ENCODE measurements at places on chromosomes 13 and 19.

GRCh38 chr13:32932376-32932775, 83.8 kb upstream of the KL start:
- no peak for DNase-seq

GRCh38 chr13:77698201-77699058, 943 bp downstream of the SLAIN1 start:
- peak; percentile 13 for DNase-seq

- no peak for DNase-seq
Observed at GRCh38 chr19:34504809-34505291, 23.3 kb downstream of the WTIP start.

GRCh38 chr13:39835253-39835652, 179.8 kb downstream of the COG6 start:
- DNase-seq: peak; percentile 3

- no peak for DNase-seq
Observed at GRCh38 chr13:30997697-30998096, 65.2 kb downstream of the TEX26 start.

DNA sequence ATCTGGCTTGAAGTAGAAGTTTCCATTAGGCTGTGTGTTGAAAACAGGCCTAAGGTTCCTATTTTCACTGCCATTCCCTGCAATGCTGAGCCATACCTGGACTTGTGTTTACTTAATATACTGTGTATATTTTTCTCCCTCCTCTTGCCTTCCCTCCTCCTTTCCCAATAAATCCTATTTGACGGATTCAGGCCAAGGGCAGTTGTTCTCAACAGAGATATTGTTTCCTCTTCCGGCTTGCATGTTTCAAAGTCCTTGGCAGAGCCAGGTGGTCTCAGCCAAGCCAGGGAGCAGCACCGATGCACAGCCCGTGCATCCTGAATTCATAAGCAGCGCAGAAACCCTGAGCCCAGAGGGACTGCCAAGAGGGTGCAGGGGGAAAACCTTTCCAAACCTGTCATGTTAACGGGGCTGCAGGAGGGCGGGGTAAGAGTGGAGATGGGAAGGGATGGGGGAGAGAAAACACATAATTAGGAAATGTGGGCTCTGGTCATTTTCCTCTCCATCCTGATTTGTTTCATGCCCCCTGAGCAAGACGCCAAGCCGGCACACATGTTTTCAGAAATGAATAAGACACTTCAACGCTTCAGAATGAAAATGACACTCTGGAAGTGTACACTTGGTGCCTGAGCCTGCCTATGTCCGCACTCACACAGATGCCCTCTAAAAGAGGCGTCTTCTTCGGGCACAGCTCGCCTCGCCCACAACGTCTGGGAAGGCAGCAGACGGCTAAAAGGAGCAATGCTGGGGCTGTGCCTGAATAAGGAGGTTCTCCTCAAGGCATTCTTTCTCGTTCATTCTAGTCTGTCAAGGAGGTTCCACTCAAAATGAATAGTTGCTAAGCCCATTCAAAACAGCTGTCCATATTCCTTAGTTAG, 149.3 kb upstream of the UBL3 start:
- no peak for DNase-seq

- no peak for DNase-seq
Observed at GRCh38 chr19:35960432-35960972, 24.3 kb downstream of the LRFN3 start.

DNA sequence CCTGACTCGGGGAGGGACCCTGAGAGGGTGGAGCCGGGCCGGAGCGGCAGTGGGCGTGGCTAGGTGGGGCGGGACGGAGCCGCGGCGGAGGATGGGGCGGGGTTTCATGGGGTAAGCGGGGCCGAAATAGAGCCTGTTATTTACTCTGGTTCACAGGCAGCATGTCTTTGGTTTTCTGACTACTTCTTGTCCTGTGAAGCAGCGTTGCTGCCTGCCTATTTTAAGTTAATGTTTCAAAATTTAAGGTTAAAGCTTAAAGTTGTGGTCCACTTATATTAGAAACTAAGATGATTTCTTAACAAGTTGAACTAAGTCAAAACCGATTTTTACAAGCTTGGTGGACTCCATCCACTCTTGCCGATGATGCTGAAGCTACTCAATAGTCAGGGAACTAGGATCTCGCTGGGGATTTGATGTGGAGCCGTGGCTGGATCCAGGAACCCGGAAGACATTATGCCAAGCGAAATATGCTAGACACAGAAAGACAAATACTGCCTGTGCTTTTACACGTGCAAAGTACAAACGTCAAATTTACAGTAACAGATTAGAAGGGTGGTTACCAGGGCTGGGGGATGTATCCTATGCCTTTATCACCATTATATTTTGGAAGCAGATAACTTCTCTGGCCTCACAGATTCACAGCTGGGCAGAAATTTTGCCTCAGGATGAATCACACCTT, 433 bp upstream of the ZNF616 start:
- DNase-seq: no peak

GRCh38 chr13:98267080-98267912, 90.2 kb upstream of the RNF113B start:
- DNase-seq: peak; percentile 52

DNA sequence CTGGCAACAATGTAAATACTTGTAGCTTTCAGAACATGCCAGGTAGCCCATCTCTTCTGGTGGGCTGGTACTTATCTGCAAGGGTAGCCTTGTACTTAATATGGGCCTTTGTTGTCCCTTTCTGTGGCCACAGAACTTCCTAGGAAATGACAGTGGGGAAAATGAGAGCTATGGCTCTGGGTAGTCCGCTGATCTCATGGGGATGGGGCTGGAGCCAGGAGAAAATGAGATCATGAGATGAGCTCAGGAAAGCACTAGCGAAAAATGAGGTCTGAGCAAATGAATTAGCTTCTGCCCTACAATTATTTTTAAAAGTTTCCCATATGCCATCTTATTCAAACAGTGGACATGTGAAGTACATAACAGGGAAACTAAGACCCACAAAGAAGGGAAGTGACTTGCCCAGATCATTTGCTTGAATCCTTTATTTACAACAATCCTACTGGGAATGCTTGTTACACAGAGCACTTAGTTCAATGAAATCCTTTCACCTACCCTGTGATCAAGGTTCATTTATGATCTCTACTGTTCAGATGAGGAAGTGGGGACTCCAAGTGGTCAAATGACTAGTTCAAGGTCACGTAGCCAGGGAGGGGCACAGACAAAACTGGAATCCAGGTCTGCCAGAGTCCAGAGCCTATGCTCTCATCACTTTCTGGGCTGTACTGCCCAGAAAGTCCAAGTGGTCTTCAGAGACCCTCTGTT, 87.1 kb downstream of the PTPRS start:
- DNase-seq: no peak

DNA sequence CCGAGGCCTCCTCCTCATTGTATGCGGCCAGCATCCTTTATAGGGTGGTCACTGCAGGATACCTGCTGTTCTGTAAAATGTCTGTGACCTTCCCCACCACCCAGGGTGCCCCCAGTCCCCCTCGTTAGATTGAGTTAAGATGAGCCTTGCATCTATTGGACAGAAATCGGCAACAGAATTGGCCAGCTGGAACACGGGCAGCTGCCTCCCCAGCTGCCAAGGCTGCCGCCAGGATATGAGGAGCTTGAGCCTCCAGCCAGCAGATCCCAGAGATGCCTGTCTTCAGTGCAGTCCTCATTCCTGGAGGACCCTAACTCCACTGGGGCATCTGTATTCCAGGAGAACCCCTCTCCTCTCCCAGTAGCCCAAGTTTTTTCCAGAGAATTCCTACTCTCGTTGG, 463.0 kb downstream of the TSHZ3 start:
- DNase-seq: no peak

- peak; percentile 52 for DNase-seq
Observed at GRCh38 chr19:18414504-18415177, 4.6 kb upstream of the SSBP4 start.

DNA sequence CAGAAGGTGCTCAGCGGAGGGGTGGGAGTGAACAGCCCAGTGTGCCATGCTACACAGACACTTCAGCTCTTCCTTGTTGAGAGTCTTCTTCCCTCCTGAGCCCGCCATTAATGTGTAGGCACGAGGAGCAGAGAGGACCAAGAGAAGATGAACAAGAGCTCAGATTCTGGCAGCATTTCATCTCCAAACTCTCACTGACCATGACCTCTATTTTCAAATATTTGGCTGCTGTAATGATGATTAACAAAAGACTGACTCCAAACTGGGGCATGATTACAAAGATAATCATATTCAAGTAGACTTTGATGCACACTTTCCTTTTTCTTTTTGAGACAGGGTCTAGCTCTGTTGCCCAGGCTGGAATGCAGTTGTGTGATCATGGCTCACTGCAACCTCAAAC, 236.5 kb downstream of the DCLK1 start:
- no peak for DNase-seq

DNA sequence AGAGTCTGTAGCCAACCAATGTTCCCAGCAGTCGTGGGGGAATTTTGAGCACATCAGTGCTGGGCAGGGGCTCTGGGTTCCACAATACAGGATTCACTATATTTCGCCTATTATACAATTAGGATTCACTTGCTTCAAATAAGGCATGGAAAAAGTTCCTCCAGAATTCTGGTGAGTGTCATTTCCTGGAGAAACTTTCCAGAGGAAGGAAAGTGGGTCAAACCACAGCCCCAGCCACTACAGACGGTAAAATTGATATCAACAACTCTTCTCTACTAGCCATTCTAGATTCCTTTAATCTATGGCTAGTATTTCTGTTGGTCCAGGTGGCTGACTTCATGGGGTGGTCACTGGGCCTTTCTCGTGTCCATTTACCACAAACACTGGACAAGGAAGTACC, 10.5 kb downstream of the MYCBP2 start:
- DNase-seq: no peak

- no peak for DNase-seq
Observed at GRCh38 chr13:76886005-76886291, 257 bp downstream of the KCTD12 start.

Measured in T47D (cell line).